Stimulated activated CD4-positive, alpha-beta T cell treated with anti-CD3 and anti-CD28 coated beads, Interleukin-15, amount 100 ng/mL, for 48 hours (primary cell): ENCODE measurements at places on chromosomes 7 and 10.

GRCh38 chr7:91941450-91941849, 788 bp downstream of the AKAP9 start:
- DNase-seq = no peak

GRCh38 chr10:8349610-8350249, 295.2 kb downstream of the GATA3 start:
- DNase-seq = no peak

- no peak for DNase-seq
Measured at GRCh38 chr7:155816996-155817395, 4.7 kb upstream of the SHH start.

GRCh38 chr10:100045592-100045991, 35.8 kb upstream of the DNMBP start:
- DNase-seq = no peak

DNA sequence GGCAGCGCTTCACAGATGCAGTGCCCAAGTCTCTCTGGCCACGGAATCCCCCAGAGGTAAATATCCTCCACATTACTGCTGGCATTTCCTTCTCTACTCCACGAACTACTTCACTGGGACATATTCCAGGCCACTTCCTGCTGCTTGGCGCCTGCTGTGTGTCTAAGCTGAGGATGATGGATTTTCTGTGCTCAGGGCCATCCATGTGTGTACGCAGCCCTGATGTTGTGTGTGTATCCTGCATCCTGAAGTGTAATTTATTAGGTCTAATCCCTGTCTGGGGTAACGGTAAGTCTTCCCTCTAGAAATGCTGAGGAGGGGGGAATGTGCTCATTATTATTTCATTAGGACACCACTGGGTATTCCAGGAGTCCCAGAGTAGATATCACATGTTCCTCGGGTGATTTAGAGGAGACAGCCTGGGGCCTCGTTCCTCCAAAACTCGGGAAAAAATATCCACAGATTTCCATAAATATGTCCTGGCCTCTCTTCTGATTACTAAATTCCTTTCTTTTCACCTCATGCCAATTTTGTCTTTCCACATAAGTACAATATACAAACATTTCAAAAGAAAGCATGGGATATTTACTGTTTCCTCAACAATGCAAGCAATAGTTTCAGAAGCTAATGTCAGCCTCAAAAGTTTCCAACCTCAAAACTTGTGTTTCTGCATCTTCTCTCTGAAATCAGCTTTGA, 25.5 kb upstream of the HABP2 start:
- no peak for DNase-seq

- no peak for DNase-seq
Measured at GRCh38 chr10:30371954-30372353, 22.9 kb upstream of the MTPAP start.

GRCh38 chr10:70125918-70126552, 6.6 kb downstream of the AIFM2 start:
- DNase-seq = no peak

- peak; percentile 74 for DNase-seq
Measured at GRCh38 chr7:129501760-129502707, at the start of gene SMKR1. SMKR1 (plus strand) TSS chr7:129502531; CDS start chr7:129502825, 294 bp downstream.

GRCh38 chr10:971150-971542, 17.1 kb upstream of the GTPBP4 start:
- no peak for DNase-seq

GRCh38 chr10:30241422-30242110, 107.5 kb downstream of the MTPAP start:
- no peak for DNase-seq

DNA sequence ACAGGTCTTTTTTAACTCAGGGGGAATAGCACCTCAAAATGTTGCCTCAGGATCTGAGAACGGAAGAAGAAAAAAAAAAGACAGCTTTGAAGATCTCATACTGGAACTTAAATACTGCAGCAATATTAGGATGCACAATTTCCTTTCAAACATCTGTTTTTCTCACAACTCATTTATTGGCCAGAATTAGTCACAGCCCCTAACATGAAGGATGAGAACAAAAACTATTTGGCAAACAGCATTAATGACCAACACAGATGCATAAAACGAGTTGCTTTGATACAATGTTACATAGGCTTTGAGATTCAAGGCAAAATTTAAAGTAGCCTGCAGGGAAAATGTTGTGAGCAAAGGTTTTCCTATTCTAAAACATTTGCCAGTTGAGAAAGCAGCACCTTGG, 36.5 kb downstream of the JMJD1C start:
- no peak for DNase-seq

DNA sequence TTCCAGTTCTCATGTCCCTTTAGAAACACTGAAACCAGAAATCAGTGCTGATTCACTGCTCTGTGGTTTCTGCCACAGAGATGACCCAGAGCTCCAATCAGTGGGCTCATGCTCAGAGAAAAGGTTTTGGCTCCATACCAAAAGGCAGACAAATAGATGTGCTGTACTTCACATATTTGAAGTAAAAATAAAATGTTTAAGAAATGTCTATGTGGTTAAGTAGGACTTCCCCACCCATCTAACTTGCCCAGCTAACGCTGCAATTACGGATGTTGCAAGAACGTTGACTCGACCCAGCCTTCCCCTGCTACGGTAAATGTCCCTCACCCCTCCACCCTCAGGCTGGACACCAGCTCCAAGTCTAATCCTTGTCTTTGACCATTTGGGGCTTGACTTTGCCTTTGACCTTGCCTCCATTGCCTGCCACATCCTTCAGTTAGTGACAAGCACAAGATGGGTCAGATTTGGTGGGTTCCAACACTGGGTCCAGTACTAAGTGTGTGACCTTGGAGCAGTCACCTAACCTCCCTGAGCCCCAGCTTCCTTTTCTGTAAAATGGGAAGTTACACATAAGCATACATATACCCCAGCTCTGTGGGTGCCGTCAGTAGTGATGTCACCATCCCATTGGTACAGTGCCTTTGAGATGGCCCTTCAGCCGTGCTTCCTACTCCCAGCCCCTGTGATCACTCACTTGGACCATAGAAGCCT, 95.8 kb downstream of the CHST15 start:
- DNase-seq = no peak

GRCh38 chr7:101650579-101651081, 21.5 kb upstream of the MYL10 start:
- no peak for DNase-seq

DNA sequence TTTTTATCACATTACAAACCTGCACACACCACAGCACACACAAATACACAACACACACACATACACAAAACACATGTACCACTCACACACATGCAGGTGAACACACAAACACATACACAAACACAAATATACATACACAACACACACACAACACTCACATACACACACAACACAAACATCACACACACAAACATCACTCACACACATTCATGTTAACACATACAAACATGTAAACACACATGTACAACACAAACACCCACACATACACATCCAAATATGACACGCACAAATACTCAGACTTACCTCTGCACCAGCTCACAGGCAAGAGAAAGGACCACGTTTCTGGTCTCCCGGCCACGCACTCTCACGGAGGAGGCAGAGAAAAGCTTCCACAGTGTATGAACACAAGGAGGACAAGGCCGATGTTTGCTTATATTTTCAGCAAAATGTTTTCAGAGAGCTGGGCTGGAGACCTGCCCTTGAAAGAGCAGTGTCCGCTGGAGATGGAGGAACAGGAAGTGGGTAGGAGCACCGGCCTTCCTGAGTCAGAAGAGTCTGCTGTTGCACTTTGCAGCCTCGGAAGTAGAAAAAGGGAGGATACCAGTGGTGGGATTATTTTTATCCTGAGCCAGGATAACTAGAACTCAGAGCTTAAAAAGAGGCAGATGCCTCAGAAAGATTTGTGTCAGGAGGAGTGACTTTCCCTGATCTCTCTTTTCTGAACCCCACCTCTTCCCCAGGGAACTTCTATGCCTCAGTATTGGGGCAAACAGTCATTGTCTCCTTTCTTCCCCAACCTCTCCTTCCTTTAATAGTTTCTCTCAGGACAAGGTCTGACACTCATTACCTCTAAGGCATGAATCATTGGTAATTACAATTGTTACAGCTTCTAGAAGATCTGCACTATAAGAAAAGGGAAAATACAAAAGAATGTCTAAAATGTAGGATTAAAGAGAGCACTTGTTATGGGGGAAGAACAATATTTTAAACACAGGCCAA, at the start of gene GIMAP6:
TSS of gene GIMAP6 (minus strand) at position 520 of the 999 bp plus-strand sequence. CDS start 2,243 bp downstream, outside the sequence.
- peak; percentile 30 for DNase-seq

DNA sequence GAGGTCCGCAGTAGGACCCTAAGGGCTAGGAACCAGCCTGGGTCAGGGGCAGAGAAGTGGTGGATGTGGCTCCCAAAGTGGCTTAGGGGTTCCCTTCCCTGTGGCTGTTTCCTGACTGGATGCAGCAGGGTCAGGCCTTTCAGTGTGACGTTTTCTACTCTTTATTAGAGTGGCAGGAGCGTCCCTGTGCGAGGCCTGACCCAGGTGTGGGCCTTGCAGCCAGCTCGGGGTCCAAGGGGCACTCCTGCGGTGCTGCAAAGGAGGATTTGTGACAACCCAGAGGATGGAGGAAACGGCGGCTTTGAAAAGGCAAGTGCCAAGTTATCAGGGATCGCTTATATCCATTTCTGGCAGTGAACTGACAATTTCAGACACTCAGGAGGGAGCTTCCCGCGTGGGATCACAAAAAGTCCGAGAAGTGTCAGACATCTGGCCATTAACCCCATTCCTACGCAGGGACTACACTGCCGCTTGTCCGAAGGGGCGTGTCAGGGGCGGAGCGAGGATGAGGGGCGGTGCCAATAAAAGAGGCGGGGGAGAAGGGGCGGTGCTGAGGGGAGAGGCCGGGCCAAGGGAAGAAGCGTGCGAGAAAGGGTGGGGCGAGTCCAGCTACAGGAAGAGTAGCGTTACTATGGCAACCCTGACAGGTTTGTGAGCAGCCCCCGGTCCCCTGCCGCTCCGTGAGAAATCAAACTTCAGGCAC, 98.8 kb upstream of the ZNF722 start:
- DNase-seq = peak; percentile 63

DNA sequence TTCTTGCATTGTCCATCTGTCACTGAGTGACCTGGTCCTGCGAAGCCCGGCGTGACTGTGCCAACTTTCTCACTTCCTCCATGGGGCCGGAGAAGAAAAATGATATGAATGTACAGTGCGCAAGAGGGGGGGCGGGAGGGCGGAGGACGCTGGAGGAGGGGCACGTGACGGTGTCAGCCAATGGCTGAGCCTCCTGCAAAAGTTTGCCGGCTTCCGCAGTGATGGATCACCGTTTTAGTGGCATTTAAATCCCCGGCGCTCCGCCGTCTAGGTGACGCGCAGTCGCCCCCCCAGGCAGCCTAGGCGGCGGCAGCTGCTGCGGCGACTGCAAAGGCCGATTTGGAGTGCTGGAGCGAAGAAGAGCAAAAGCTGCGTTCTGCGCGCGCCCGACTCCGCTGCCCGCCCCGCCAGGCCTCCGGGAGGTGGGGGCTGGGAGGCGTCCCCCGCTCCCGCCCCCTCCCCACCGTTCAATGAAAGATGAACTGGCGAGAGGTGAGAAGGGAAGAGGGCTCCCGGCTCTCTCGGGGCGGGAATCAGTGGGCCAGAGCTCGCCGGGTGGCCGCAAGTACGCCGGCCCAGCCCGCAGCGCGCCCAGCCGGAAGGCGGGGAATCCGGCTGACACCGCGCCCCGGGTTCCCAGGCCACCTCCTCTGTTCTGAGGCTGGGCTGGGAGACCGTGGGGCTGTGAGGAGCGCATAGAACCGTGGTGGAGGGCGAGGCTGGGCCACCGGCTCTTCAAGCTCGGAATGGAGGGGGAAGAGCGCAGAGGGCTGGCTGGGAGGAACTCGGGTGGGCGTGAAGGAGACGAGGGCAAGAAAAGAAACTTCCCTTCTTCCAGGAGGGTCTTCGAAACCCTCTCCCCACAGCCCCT, at the start of gene HOXA1:
TSS of gene HOXA1 (minus strand) at position 104 of the 871 bp plus-strand sequence. CDS start at position 16, 88 bp downstream.
- peak; percentile 52 for DNase-seq

- DNase-seq = no peak
Measured at GRCh38 chr10:33676606-33677339, 342.3 kb upstream of the NRP1 start.

DNA sequence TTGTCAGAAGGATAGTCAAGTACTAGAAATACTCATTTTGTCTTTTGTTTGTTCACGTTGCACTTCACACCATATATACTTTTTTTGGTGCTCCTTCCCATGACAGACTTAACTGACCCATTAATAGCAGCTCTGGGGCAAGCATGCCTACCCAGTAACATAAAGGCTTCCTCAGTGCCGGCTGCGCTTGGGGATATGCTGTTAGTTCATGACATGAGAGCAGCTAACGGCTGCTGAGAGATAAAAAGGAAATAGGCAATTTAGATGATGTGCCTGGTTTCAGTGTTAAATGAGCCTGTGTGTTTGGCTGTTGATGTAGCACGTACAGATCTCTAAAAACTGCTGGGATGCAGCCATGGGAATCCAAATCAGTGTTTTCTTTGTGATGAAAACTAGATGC, 86.4 kb downstream of the TAX1BP1 start:
- no peak for DNase-seq

- peak; percentile 14 for DNase-seq
Measured at GRCh38 chr7:240887-241421, 48.6 kb downstream of the FAM20C start.

GRCh38 chr10:76411729-76412435, 980.5 kb downstream of the LRMDA start:
- DNase-seq = no peak

DNA sequence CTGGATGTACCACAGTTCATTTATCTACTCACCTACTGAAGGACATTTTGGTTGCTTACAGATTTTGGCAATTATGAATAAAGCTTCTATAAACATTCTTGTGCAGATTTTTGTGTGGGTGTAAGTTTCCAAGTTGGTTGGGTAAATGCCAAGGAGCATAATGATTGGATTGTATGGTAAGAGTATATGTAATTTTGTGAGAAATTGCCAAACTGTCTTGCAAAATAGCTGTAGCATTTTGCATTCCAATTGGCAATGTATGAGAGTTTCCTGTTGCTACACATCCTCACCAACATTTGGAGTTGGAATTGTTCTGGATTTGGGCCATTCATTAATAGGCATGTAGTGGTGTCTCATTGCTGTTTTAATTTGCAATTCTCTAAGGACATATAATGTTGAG, 33.9 kb upstream of the HYAL4 start:
- DNase-seq = no peak

DNA sequence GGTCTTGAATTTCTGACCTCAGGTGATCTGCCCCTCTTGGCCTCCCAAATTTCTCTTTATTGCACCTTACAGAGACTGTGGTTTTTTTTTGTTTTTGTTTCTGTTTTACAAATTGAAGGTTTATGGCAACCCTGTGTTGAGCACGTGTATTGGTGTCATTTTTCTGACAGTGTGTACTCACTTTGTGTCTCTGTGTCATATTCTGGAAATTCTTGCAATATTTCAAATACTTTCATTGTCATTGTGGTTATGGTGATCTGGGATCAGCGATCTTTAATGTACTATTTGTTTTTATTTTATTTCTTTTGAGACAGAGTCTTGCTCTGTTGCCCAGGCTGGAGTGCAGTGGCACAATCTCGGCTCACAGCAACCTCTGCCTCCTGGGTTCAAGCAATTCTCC, 89.8 kb downstream of the PRTFDC1 start:
- DNase-seq = no peak

- no peak for DNase-seq
Measured at GRCh38 chr7:34371922-34372321, 286.1 kb upstream of the NPSR1 start.
